EH (cell line): ENCODE measurements at places on chromosomes 7 and 10.

- no peak for DNase-seq
These were observed 40.8 kb upstream of the HGF start for GRCh38 chr7:81810476-81811155.

DNA sequence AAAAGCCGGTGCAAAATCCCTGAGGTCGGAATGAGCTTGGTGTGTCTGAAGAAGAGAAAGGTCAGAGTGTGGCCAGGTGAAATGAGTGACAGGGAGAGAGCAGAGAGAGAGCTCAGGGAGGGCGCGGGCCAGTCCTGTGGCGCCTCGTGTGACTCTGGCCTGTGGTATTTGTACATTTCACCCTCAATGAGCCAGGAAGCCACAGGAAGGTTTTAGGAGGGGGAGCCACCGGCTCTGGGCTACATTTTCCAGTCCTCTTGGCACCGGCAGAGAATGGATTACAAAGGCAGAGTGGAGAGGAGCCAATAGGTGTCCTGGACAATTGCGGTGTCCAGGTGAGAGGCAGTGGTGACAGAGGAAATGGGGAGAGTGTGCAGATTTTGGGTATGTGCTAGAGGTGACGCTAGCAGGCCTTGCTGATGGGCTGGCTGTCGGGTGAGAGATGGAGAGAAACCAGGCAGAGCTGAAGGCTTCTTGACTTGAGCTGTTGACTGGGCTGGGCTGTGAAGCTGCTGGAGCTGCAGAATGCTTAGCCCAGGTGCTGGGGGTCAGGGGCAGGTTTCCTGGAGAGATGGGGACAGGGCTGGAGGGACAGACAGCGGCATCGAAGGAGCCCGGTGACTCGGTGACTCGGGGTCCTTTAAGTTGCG, 38.1 kb downstream of the COL13A1 start:
- peak; percentile 88 for DNase-seq

DNA sequence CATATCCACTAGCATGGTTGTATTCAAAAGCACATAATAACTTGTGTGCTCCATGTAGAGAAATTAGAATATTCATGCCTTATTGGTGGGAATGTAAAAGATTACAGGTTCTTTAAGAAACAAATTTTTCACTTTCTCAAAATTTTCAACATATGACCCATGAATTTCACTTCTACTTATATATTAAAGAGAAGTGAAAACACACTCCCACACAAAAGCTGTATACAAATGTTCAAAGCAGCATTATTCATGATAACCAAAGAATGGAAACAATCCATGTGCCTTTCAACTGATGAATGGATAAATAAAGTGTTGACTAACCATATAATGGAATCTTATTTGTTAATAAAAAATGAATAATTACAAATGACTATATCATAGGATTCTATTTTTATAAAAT, 694.5 kb upstream of the PCDH15 start:
- DNase-seq = no peak

DNA sequence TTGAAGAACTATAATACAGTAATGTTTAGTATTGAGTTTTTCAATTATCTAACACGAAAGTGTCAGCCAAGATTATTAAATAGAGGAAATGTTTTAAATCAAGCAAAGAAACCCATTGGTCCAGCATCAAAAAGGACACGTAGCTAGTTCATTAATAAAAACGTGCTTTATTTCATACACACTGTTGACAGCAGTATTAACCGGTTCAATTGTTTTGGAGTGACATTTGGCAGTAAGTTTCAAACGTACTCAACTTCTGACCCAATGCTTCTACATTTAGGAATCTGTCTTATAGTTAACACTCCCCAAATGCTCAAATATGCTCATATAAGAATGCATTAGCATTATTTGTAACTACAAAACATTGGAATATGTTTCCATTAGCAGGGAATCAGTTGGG, 41.3 kb downstream of the SLC16A12 start:
- DNase-seq = no peak

- no peak for DNase-seq
These were observed 5.7 kb downstream of the FRAT2 start for GRCh38 chr10:97328646-97329453.

GRCh38 chr10:23100331-23101030, 5.1 kb downstream of the MSRB2 start:
- DNase-seq = peak; percentile 15

DNA sequence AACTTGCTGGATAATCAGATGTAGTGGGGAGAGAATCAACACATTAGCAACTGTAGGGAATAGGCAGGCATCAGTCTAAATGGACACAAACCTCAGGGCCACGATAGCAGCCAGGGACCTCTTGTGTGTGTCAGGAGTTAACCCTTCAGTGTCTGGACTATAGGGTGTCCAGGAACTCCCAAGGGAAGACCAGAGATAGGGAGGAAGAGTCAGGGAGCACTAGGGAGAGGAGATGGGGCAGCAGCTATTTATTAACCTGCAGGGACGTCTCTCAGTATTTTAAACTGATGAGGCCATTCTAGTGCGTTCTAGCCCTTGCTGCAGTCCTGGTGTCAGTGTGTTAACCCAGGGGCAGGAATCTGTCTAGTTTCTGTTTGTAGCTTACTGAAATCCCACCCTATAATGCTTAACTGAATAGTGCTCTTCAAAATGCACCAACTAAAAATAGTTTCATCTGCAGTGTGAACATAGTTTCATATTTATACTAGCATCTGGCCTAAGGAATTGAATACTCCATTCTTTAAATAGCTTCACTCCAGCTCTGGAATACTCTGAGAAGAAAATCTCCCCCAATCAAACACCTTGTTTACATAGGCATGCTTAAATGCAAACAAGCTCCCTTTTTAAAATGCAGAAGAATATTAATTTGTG, 62.7 kb downstream of the ARID5B start:
- DNase-seq = peak; percentile 55

DNA sequence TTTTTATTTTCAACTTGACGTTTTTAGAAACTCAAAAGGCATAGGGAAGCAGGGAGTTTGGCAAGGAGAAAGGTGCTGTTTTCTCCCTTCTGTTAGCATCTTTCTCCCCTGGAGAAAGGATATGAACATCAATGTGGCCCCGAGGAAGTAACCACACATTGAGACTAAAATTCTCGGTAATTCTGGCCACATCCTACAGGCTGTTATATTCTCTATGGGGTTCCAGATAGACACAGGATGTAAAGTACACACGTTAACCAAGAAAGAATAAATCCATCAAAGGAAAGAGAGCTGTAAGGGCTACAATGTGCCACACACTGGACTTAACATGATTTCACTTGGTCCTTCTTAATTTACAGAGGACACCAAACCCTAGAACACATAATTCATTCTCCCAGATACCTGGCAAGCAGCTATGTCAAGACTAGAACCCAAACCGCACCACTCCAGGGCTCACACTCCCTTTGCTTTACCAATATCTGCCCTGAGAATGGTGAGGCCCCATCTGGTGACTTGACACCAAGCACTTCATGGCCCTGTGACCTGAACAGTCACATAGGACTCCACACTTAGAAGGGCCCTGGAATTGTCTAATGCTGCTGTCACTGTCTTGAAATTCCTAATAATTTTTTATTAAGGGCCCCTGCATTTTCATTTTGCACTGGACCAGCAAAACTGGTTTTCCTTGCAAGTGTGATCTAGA, 73.9 kb downstream of the PRLHR start:
- no peak for DNase-seq
